ENCODE measurements at places on chromosomes 11 and 22.

- no peak for DNase-seq
These were observed 15.6 kb downstream of the KCNC1 start for GRCh38 chr11:17750013-17750800.

DNA sequence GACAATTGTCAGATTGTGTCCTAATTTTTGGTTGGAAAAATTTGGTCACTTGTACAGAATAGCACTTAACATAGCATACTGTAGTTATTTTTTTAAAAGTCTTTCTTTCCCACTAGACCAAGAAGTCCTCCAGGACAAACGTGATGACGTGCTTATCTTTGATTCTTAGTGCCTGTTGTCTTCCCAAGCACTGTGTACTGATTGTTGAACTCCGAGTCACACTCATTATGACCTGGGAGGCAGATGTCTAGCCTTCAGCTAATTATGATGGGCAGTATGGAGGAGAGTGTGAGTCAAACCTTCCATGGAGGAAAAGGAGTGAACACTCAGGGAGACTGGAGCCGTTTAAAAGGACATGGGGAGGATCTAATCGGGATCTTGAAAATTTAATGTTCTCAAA lies 119.8 kb downstream of the SPON1 start:
- DNase-seq: no peak

DNA sequence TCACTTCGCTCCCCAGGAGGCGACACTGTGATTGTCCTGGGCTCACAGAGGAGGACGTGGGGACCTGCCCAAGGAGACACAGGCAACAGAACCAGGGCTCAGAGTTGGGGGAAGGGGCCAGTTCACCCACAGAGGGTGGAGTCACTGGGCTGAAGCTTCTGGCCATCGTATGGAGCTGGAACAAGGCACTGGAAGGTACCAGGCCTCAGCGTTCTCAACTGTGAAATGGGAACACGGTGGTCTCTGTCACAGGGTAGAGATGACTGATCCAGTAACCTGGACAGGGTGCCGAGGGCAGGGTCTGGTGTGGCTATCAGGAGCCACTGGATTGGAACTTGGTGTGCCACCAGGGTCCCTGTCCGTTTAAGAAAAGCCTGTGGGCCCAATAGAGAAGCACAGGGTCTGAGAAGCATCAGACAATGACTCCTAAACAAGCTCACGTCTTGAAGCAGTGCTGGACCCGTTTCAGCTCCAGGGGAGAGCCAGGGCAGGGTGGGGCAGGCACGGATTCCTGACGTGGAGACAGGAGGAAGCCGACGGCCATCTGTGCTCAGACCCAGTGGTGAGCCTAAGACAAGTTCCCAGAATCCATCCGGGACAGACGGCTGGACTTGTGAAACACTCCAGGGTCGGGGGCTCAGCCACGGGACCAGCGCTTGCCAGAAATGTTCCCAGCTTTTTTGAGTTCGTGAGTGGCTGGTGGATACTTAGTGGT lies 25.0 kb upstream of the KCNQ1OT1 start:
- DNase-seq: no peak

DNA sequence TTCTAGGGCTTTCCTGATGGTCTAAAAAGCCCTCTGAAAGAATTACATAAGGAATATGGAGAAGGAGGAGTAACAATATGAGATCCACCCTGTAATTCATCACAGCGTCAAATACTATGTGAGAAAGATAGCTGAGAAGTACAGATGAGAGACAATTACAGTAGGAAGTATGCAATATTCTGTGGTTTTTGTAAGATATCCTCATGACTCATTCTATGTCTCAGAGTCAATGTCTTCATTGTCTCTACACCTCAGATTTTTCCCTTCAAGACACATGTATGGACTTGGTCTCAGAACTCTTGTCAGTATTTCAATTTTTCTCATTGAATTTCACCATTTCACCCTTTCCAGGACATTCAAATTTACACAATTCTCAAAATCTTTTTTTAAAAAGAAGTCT lies 343.3 kb upstream of the CTSC start:
- no peak for DNase-seq

DNA sequence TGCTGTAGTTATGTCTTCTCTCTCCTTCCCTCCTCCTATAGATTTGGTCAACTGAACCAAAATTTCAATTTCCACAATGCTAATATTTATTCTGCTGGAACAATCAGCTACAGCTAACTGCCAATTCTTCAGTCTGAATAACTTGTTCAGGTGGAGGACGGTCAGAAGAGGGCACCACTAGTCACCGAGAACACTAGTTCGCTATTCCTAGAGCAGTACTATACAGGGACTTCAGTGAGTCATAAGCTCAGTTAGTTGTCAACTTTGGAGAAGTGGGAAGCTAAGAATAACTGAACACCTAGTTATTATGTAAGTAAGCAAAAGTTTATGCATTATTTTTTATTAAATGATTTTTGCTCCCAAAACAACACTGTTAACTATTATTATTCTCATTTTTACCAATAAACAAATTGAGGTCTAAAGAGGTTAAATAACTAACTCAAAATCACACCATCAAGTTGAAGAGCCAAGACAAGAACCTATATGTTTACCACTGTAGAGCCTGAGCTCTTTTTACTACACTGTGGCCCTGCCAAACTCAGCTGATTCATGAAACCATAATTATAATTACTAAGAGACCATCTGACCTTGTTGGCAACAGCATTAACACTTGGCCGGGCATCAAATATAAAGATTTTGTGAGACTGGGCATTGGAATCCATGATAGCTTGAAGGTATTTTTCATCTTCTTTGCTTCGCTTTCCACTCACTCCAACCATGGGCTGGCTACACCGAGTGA lies 59.0 kb downstream of the CEP57 start:
- DNase-seq: peak; percentile 44
